CD4-positive, alpha-beta T cell treated with Interleukin-6 for 4 hours (primary cell): ENCODE measurements at places on chromosomes 1 and 21.

GRCh38 chr1:204685236-204686006, at the start of gene LRRN2:
Gene LRRN2 (minus strand): TSS chr1:204685738. CDS start chr1:204619992, 65,746 bp downstream.
- no peak for DNase-seq

DNA sequence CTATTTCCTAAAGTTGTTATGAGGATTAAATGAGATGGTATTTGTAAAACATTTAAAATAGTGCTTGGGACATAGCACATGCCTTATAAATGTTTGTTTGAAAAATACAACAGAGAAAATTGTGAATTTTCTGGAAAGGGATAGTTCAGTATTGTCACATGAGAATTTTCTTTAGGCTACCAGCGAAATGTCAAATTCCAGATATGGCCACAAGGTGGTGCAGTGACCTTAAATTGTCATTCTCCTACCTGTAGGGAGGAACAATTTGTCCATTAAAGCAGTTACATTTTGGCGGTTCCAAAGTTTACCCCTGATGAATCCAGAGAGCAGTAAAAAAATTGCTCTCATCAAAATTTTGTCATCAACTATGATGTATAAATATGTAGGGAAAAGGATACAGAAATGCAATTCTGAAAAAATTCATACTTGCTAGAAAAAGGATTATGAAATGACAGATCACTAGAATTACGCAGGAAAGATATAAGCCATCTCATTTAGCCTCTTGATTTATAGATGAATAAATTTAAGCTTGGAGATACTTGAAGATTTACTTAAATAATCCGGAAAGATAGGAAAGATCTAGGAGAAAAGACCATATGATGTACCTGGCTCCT, 50.2 kb upstream of the TSHB start:
- peak; percentile 79 for DNase-seq

DNA sequence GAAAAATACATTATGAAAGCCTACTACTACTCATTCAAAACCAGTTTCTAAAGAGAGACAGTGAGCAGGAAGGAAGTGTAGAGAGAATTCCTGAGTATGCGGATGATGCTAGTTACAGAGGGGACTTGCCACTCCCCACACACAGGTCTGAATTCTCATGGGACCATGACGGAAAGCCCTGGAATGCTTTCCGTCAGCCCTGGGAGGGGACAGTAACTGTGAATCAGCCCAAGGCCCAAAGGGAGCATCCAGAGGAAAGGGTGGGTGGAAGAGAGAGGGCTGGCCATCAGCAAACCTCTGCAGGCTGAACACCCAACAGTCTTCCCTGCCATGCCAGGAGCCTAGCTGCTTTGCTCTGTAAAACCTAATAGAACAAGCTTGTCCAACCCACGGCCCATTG, 36.4 kb downstream of the RCSD1 start:
- no peak for DNase-seq

DNA sequence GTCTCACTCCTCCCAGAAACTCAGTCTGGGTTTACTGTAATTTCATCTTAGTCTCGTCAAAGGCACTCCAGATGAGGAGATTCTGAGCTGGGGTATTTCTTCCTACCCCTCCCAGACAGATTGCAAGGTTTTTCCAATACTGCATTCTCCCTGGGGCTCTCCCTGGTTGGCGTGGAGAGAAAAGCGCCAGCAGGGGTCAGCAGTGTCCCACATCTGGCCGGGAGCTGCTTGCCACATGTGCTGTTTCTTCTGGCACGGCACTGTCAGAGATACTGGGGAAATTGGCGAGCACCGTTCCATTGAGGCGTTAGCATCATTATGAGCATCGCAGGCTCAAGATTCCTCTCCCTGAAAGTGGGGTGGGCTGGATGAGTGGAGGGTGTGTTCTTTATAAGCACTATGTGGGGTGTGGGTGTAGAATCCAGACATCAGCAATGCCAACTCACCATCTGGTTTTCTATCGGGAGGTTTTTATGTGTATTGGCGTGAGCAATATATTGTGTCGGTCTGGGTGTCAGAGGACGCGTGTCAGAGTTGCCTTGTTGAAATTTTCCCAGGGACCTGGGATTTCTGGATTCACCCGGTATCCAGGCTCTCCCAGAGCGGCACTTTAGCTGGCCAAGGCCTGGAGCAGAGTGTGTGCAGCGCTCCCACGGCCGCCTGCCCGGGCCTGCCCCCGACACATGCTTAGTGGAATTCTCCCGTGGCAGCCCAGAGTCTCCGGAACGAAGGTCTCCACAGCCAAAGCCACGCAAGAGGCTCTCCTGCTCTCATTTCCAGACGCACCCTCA, 8.0 kb upstream of the NAV1 start:
- DNase-seq, result peak; percentile 22

GRCh38 chr1:150965605-150966004, 9.0 kb downstream of the CERS2 start:
- no peak for DNase-seq

GRCh38 chr1:167453123-167453522, 65.2 kb downstream of the CD247 start:
- DNase-seq, result peak; percentile 56

GRCh38 chr1:183612407-183612806, 22.1 kb upstream of the NCF2 start:
- DNase-seq, result no peak

- no peak for DNase-seq
Measured at GRCh38 chr21:45995686-45996179, 14.2 kb downstream of the COL6A1 start.

DNA sequence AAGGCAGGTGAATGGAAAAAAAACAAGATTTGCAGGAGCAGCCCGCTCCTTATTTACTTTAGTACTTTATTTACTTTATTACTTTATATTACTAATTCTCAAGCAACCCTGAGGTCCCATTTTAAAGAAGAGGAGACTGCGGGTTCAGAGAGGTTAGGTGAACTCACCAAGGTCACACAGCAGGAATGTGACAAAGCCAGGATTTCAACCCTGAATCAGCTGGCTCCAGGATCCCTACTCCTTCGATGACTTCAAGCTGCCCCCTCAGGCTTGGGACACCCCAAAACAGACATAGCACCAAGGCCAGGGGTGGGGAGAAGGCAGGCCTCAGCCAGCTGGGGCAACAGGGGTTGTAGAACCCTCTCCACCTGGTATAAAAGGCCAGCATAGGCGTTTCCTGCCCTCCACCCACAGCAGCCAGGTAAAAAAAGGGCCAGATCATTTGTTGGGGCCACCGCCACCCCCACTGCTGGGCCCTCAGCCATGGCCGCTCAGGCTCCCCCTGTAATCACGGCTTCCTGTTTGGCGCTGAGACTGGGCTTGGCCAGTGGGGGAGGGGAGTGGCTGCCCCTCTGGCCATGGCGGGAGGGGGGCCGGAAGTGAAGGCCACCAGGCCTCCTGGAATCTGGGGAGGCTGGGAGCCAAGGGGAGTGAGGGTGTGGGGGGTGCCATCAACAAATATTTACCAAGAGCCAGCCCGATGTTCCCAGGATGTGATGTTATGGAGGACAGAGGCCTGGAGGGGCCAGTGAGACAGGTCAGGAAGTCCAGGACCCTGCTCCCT, 6.6 kb downstream of the SDC3 start:
- DNase-seq, result no peak

GRCh38 chr1:39142401-39143060, 62.0 kb upstream of the MACF1 start:
- DNase-seq, result no peak

- no peak for DNase-seq
Measured at GRCh38 chr1:90417126-90417525, 300.0 kb downstream of the BARHL2 start.

DNA sequence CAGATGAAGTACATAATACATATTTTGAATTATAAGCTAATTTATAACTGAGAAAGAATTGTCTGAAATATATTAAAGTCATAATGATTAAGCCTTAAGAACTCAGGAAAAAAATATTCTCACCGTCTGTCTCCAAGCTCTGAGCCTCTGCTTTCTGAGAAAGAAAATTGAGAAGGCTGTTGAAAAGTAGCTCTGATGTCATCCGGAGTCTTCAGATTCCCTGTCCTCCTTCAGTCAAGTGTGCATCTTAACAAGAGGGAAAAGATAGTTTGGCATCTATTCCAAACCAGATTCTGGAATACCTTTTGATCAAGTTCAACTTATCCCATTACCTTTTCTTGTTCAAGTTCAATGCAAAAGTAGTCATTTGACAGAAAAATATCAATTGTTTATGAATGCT, 50.6 kb downstream of the NRIP1 start:
- no peak for DNase-seq

DNA sequence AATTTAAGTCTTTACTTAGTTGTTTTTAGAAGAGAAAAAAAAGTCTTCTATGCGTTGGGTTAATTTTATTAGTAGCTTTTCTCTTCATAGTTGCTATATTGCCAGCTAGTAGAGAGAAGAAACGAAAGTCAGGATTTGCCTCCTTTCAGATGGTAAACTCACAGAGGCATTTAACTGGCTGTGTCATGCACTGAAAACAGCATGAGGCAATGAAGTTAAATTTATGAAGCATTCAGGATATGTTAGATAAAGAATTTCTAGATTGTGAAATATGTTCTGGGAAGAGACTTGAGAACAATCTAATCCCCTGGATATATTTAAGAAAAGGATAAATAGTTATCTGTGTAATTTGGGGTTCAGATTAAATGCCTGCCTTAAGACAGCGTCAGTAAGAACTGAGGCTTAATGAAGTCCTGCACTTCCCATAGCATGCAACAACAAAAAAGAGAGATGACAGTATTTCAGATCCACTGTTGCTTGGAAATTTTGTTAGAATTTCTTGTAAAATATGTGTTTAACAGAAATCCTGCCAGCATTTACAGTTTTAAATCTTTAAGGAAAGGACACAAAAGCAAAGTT, 1.7 kb downstream of the ANGPTL1 start:
- no peak for DNase-seq

DNA sequence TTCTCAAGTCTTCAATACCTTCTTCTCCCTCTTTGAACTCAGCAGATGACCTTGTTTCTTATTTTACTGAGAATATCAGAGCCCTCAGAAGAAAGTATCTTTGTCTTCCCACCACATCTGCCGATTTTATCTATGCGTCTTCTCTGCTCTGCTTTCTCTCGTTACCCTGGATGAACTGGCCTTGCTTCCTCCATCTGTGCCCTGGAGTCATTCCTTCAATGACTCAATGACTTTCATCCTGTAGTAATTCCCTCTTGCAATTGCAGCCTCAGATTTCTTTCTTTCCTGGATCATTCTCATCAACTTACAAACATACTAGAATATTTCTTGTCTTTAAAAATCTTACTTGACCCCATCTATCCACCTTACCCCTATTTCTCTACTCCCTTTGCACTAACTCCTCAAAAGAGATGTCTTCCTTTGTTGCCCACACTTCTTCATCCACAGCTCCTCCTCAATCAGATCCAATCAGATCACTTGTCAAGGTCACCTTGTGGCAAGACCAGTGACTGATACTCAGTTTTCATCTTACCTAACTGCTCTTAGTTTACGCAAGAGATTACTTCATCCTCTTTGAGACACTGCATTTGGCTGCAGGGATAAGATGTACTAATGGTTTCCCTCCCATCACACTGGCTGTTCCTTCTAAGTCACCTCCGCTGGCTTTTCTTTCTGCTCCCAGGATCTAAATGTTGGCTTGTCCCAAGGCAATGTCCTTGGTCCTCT, 8.2 kb upstream of the TGFBR3 start:
- DNase-seq, result no peak

DNA sequence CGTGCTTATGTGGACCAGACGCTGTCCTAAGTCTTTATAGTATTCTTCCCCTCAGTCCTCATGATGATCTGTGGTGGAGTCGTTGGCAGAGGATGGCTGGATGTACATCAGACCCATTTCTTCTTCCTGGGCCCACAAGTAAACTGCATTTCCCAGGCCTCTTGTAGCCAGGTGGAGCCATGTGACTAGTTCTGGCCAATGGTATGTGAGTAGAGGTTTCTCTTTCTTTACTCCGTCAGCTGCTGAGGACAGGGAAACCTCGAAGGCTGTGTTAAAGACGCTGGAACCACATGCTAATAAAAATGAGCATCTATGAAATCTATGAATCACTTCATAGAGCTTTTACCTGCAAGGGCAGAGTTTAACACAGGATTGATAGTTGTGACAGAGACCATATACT, 18.7 kb upstream of the ZNF362 start:
- peak; percentile 37 for DNase-seq

DNA sequence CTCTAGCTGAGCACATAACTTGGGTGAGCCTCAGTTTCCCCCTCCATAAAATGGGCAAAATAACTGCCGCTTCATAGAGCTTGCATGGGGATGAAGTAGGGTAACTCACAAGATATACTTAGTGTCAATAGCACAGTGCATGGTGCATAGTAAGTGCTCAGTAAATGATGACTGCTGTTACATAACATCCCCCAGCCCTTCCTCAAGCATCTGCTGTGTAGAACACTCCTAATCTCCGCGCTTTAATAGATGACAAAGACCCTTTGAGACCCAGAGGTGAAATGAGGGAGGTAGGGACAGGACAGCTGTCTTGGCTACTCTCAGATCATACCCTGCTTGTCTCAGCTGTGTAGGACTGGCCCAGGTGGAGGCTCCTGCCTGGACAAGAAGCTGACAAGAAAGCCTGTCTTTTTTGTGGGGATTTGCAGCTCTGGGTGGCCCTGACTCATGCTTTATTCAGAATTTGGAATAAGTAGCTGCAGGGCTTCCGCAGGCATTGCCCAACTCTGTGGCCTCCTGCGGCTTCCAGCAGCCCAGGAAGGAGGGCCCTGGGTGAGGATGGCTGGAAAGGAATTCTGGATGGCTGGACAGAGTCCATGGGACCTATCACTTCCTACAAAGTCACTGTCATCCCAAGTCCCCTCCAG, 20.7 kb upstream of the PADI4 start:
- DNase-seq, result no peak

DNA sequence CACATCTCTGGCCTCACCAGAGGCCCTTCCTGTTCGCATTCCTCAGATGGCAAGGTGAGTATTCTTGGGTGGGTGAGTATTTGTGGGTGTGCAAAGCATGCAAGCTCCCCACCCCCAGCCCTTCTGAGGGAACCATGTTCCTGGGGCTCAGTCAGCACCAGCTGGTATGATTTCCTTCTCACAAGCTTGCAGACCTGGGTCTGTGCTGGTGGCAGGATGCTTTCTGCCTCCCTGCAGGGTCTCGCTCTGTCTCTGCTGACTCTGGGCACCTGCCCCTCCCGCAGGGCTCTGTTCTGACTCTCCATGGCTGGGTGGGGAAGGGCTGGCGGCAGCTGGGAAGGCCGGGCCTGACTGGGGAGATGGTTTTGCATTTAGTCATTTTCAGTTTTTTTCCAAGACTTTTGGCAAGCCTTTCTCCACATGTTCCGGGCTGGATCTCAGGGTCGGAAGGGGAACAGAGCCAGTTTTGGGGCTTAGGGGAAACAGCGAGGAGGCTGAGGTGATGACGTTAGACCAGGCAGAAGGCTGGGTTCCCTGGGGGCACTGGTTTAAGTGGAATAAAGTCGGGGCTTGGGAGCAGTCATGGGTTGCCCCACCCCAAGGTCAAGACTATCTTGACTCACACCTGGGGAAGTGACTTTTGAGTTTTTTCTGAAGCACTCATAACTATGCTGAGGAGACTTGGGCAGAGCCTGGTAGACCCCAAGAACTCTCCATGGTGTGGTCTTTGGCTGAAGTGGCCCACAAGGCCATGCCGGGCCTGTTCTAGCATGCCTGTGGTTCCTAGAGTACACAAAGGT, 6.2 kb downstream of the RASSF5 start:
- DNase-seq, result no peak

GRCh38 chr1:107659961-107660360, 305.0 kb downstream of the VAV3 start:
- DNase-seq, result no peak

- peak; percentile 78 for DNase-seq
Measured at GRCh38 chr1:24481101-24481500, 21.5 kb upstream of the RCAN3 start.
